Activated naive CD8-positive, alpha-beta T cell treated with anti-CD3 and anti-CD28 coated beads, Interleukin-2, amount 10 ng/mL, durations not matched to agents 7 days and 5 days (primary cell): ENCODE measurements at places on chromosomes 1 and 21. TPM values are rescaled to one million over a fixed set of nuclear protein-coding genes. Genes with fewer than 3 reads are reported as not detected.

DNA sequence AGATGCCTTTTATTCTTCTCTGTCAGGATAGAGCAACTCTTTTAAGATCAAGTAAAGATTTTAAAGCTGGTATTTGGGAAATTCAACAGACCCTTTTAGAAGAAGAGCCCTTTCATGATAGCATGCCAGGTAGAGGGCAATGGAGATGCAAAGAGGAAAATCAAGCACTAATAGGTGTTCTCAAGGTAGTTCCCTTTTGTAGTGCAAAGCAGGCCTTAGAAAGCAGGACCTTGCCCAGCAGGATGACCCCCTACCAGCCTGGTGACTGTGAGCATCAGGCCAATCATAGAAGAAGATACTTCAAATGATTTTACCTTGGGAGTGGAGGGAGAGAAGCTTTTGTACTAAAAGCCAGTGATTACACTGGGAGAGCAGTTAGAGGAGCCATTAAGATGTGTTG lies 381.4 kb upstream of the ZRANB2 start:
- H3K36me3 ChIP-seq, result no peaks in the 10 kb centered on the region
- no peak overlapping the region for H3K4me3 ChIP-seq
- no peaks in the 10 kb centered on the region for H3K27me3 ChIP-seq
- H3K27ac ChIP-seq, result no peak overlapping the region
- no peak for DNase-seq
- no peaks in the 10 kb centered on the region for H3K4me1 ChIP-seq

GRCh38 chr1:101025283-101025656 lies 314 bp downstream of the DPH5 start:
- peak overlapping the region; percentile 99 for H3K4me3 ChIP-seq
- H3K27me3 ChIP-seq, result no peaks in the 10 kb centered on the region
- peak; percentile 30 for DNase-seq
- H3K36me3 ChIP-seq, result peaks cover 33% of the 10 kb centered on the region
- H3K4me1 ChIP-seq, result peaks cover 41% of the 10 kb centered on the region

GRCh38 chr1:2233997-2234761 lies 6.1 kb downstream of the SKI start:
- peak overlapping the region; percentile 88 for H3K27ac ChIP-seq
- H3K36me3 ChIP-seq, result peaks cover 5% of the 10 kb centered on the region
- peak; percentile 74 for DNase-seq
- H3K27me3 ChIP-seq, result no peaks in the 10 kb centered on the region

GRCh38 chr1:48036710-48037355 lies 39.6 kb upstream of the TRABD2B start:
- no peaks in the 10 kb centered on the region for H3K36me3 ChIP-seq
- H3K27me3 ChIP-seq, result peaks cover 2% of the 10 kb centered on the region
- H3K4me3 ChIP-seq, result no peak overlapping the region

Gene CACNA1S
- not detected for total RNA-seq

- H3K36me3 ChIP-seq, result no peaks in the 10 kb centered on the region
- no peak overlapping the region for H3K27ac ChIP-seq
- no peaks in the 10 kb centered on the region for H3K4me1 ChIP-seq
- no peak overlapping the region for H3K4me3 ChIP-seq
- DNase-seq, result no peak
Observed at GRCh38 chr1:30340934-30341333, 382.5 kb downstream of the MATN1 start.

DNA sequence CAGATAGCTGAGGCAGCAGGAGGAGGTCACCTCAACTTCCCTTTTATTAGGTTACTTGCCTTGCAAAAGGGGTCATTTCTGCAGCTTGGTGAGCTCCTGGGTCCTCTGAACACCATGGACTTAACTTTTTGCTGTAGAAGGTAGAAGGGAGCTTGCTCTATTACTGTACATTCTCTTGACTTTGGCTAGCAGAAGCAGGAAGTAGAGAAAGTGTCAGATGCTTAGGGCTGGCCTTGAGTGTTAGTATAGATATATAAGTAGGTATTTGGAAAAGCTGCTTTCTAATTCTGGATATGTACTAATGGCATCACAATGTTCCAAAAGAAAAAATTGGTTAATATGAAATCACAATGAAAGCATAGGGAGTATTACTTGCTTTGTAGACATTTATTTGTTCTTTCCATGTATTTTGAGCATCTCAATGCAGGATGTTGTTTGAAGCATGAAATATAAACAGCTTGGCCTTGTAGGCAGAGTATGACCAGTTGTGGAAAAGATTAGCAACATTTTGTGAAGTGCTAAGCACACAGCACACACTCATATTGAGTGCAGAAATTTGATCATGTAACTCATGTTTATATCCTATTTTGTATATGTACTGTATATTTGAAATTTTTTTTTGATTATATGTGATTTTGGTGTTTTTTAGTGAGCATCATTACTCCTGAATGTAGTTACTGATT lies 108.8 kb downstream of the DYRK1A start:
- no peak for DNase-seq
- no peak overlapping the region for H3K4me3 ChIP-seq
- H3K4me1 ChIP-seq, result peaks cover 39% of the 10 kb centered on the region
- H3K27me3 ChIP-seq, result no peaks in the 10 kb centered on the region
- peaks cover 20% of the 10 kb centered on the region for H3K36me3 ChIP-seq
- H3K27ac ChIP-seq, result peak overlapping the region; percentile 17

GRCh38 chr1:5519366-5520135 lies 472.7 kb downstream of the NPHP4 start:
- DNase-seq, result no peak
- H3K36me3 ChIP-seq, result no peaks in the 10 kb centered on the region
- H3K4me3 ChIP-seq, result no peak overlapping the region
- peaks cover 16% of the 10 kb centered on the region for H3K27me3 ChIP-seq
- no peaks in the 10 kb centered on the region for H3K4me1 ChIP-seq

DNA sequence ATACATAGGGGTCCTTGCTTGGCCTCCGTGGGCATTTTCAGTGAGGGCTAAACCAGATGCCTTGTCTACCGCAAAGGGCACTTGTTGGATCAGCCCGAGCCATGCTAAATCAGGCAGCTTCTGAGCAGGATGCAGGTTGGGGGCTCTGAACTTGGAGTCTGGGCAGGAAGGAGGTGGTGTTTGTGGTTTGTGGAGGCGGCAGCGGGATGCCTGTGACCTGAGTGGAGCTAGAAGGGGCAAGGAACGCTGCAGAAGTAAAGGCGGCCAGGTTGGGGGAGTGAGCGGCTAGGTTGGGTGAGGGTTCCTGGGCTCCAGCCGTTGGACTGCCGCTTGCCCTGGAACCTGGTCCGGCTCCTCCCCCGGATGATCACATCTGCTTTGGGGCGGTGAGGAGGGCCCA lies 183.9 kb downstream of the CAMTA1 start:
- peaks cover 28% of the 10 kb centered on the region for H3K27me3 ChIP-seq
- H3K27ac ChIP-seq, result peak overlapping the region; percentile 58
- DNase-seq, result peak; percentile 50
- no peaks in the 10 kb centered on the region for H3K36me3 ChIP-seq
- peaks cover 23% of the 10 kb centered on the region for H3K4me1 ChIP-seq
